ENCODE measurements at places on chromosomes 1 and 21. TPM values are rescaled to one million over a fixed set of nuclear protein-coding genes. Genes with fewer than 3 reads are reported as not detected.

The PTGER3 gene
- 1.3 TPM for polyA plus RNA-seq

The ZNF281 gene
- polyA plus RNA-seq = 3.8 TPM

The CORT gene
- polyA plus RNA-seq = 0.29 TPM

The BGLAP gene
- 0.96 TPM for polyA plus RNA-seq

The CSF3R gene
- polyA plus RNA-seq = not detected

The CYP4A11 gene
- not detected for polyA plus RNA-seq

The LCE1D gene
- not detected for polyA plus RNA-seq

The PRRX1 gene
- polyA plus RNA-seq = 356 TPM

The AMY1C gene
- polyA plus RNA-seq = not detected

The FASLG gene
- polyA plus RNA-seq = not detected

The ANGPTL3 gene
- not detected for polyA plus RNA-seq

The CLDN14 gene
- polyA plus RNA-seq = not detected

The TSSK3 gene
- 0.28 TPM for polyA plus RNA-seq

The FCN3 gene
- not detected for polyA plus RNA-seq

The CFHR3 gene
- polyA plus RNA-seq = 0.18 TPM

The LORICRIN gene
- not detected for polyA plus RNA-seq

The LRRIQ3 gene
- 0.70 TPM for polyA plus RNA-seq

The KPRP gene
- not detected for polyA plus RNA-seq

The PERM1 gene
- 0.25 TPM for polyA plus RNA-seq

The LIPI gene
- not detected for polyA plus RNA-seq

The FCGR2B gene
- polyA plus RNA-seq = 0.05 TPM

The RGS18 gene
- polyA plus RNA-seq = not detected

The TFF2 gene
- polyA plus RNA-seq = not detected

The LRRN2 gene
- polyA plus RNA-seq = not detected

The PGLYRP3 gene
- polyA plus RNA-seq = not detected
